ENCODE measurements at places on chromosomes 5 and 9.

- DNase-seq, result no peak
These were observed 3.1 kb upstream of the HK3 start for GRCh38 chr5:176902102-176902814.

DNA sequence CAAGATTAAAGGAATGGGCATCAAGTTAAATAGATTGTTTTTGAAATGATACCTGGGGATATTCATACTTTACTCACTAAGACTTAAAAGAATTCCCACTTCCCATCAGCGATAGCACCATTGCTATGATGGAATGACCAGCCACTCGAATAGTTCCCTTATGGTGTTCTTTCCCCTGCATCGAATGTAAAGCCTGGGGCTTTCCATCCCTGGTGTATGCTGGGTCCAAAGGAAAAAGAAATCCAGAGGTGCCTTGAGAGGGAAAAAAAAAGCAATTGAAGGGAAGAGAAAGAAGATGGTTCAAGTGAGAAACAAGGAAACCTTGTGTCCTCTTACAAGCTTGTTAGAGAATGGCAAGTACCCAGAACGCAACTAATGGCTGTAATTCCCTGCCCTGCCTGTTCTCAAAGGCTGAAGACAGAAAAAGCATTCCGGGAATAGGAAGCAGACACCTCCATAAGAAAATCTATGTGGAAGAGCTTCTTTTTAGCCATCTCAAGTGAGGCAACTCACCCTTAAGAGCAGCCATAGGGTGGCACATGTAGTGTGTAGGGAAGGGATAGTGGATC is 351.1 kb upstream of the DAB2 start:
- DNase-seq, result no peak

GRCh38 chr5:179270581-179271427 is 74.5 kb downstream of the ADAMTS2 start:
- no peak for DNase-seq

GRCh38 chr9:68417762-68418161 is 61.4 kb downstream of the PGM5 start:
- no peak for DNase-seq

All from stimulated activated CD4-positive, alpha-beta T cell treated with anti-CD3 and anti-CD28 coated beads, Interleukin-1b, Interleukin-23, amount 100 ng/mL, for 24 hours (primary cell).